ENCODE measurements at places on chromosomes 3 and 15.

- no peak for DNase-seq
Observed at GRCh38 chr15:67170143-67170925, 84.1 kb downstream of the AAGAB start.

GRCh38 chr15:63351170-63351569 lies 30.5 kb downstream of the CA12 start:
- no peak for DNase-seq

- no peak for DNase-seq
Observed at GRCh38 chr15:97168704-97169475, 791.6 kb upstream of the ARRDC4 start.

DNA sequence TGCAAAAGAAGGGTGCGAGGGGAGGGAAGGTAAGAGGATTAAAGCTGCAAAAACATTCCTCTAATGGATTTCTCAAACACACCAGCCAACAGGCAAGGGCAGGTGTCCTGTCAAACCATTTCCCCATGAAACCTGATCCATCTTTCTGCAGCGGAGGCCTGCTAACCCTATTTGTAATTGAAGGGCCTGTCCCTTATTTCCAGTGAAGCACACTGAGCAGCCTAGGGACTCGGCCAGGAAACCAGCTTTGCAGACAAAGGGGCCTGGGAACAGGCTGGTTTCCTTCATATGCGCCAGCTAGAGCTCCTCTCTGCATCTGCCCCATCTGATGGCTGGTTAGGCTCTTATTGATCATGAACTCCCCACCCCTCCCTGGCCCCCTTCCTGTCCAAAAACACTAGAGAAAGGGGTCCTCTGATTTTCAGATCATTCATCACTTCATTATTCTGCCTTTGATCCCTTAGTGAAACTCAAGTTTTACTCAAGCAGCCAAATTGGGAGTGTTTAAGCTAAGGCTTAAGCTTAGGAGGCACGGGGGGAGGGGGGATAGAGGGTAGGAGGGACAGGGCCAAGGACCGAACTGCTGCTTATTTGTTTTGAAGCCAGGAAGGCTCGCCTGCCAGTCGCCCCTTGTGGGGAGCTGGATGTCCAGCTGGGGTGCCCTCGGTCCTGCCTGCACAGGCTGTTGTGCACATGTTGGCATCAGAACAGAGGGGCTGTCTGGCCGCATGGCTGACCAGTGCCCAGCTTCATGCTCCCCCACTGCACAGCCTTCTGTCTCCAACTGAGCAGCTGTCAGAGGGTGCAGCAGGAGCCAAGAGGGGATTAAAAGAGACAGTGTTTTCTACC lies 53.1 kb downstream of the BOC start:
- DNase-seq = no peak

GRCh38 chr15:49199666-49200065 lies 29.6 kb downstream of the GALK2 start:
- no peak for DNase-seq

DNA sequence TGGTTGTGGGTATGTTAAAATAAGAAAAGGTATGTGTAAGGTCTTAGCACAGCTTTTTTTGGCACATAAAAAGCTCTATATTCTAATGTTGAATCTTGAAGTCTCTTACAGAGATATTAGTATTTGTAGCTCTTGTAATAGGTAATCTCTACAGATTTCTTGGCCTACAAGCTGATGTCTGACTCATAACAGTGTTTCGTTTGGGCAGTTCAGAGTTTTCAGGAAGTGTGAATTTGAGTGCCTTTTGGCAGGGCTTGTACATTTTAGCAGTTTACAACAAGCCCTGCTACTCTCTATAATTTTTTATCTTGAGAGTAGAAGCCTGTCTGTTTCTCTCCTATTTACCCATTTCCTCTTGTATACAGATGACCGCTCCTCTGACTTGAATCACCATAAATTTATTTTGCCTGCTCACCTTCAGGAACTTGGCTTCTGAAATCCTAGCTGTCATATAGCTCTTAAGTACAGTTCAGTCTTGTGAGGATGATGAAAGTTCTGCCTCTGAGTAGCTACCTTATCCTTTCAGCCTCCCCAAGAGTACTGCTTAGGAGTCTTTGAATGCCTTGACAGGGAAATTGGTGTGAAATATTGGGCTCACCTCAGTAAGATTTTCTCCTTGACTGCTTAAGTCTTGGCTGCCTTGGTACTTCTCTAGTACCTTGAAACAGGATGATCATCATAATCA lies 419.9 kb upstream of the RARB start:
- no peak for DNase-seq

All from stimulated activated CD4-positive, alpha-beta T cell treated with anti-CD3 and anti-CD28 coated beads, Interleukin-15, amount 100 ng/mL, for 1 hour (primary cell).